ENCODE measurements at places on chromosomes 1 and 21. TPM values are rescaled to one million over a fixed set of nuclear protein-coding genes. Genes with fewer than 3 reads are reported as not detected.
A peak's percentile ranks its signal among the peaks of the same experiment; 100 is the strongest.

GRCh38 chr1:245888809-245889208, 618.3 kb downstream of the SMYD3 start:
- no peak overlapping the region for H3K4me3 ChIP-seq
- H3K4me1 ChIP-seq = no peaks in the 10 kb centered on the region
- no peaks in the 10 kb centered on the region for H3K27me3 ChIP-seq
- no peaks in the 10 kb centered on the region for H3K36me3 ChIP-seq
- H3K27ac ChIP-seq = no peak overlapping the region

Gene CELA2B
- total RNA-seq = not detected

Gene DPYD
- 22.9 TPM for total RNA-seq

- H3K4me3 ChIP-seq = no peak overlapping the region
- no peaks in the 10 kb centered on the region for H3K27me3 ChIP-seq
- no peak overlapping the region for H3K27ac ChIP-seq
Observed at GRCh38 chr1:34113362-34113761, 51.7 kb downstream of the CSMD2 start.

- H3K4me3 ChIP-seq = no peak overlapping the region
- no peak overlapping the region for H3K27ac ChIP-seq
- H3K27me3 ChIP-seq = no peaks in the 10 kb centered on the region
- no peak for DNase-seq
- H3K4me1 ChIP-seq = no peaks in the 10 kb centered on the region
Observed at GRCh38 chr1:30134466-30135217, 588.7 kb downstream of the MATN1 start.

DNA sequence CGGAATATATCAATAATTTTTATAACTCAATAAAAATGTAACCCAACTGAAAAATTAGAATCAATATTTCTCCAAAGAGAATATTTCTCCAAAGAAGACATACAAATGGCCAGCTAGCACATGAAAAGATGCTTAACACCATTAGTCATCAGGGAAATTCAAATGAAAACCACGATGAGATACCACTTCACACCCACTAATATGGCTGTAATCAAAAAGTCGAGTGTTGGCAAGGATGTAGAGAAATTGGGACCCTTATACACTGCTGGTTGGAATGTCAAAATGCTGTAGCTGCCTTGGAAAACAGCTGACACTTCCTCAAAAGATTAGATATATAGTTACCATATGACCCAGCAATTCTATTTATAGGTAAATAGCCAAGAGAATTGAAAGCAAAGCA, 133.0 kb downstream of the GPR52 start:
- no peaks in the 10 kb centered on the region for H3K4me1 ChIP-seq
- DNase-seq = no peak
- H3K27me3 ChIP-seq = no peaks in the 10 kb centered on the region
- no peak overlapping the region for H3K4me3 ChIP-seq
- no peaks in the 10 kb centered on the region for H3K36me3 ChIP-seq
- H3K27ac ChIP-seq = no peak overlapping the region

DNA sequence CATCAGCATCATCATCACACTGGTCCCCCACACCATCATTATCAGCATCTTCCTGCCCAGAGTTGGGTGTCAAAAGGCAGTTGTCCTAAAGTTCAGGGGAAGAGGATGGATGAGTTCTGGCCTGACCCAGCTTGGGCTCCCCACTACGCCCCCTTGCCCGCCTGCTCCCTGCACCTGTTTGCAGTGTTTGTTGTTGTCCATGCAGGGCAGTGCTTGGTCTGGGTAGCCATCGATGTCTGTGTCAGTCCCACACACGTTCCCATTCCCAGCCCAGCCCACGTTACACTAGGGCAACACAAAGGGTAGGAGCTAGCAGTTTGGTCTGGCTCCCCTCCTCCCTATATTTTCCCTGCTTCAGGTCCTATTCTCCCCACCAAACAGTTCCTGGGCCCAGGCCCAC, 6.8 kb downstream of the THBS3 start:
- no peak for DNase-seq
- H3K4me1 ChIP-seq = no peaks in the 10 kb centered on the region
- no peak overlapping the region for H3K4me3 ChIP-seq

Gene CD247
- total RNA-seq = 3.7 TPM

DNA sequence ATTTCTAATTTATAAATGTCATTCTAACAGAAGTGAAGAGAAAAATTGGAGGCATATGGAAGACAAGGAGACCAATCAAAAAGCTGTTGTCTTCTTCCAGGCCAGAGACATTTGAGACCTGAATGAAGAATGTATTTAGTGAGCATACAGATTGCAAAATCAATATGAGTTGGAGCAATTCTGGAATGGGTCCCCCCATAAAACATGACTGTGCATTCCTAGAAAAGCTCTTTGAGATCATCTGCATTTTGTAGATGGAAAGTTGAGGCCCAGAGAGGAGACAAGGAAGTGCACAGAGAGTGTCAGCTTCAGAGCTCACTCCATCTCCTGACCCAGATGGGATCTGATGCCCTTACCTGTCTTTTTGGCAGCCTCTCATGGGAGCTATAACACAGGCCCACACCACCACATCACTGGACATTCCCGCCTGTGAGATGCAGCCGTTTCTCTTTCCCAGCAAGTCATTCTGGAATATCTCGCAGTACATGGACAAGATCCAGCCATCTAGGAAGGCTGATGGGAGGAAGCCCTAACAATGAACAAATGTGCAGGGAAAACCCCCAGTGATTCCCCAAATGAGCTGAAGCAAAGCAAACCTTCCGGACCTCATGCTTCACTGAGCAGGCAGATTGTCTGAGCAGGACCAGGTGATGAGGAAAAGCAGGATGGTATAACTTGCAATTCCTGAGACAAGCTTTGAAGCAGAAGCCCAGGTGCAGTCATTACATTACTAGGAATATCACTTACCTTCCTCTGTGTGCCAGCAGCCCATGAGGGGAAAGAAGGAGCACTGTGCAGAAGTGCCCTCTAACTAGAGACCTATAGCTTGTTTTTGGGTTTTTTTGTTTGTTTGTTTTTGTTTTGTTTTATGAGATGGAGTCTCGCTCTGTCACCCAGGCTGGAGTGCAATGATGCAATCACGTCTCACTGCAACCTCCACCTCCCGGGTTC, 445.6 kb downstream of the PLPP3 start:
- no peak for DNase-seq
- H3K4me1 ChIP-seq = no peaks in the 10 kb centered on the region
- H3K36me3 ChIP-seq = no peaks in the 10 kb centered on the region
- no peak overlapping the region for H3K4me3 ChIP-seq
- H3K27me3 ChIP-seq = no peaks in the 10 kb centered on the region
- H3K27ac ChIP-seq = no peak overlapping the region

Gene OR2L8
- total RNA-seq = not detected

- no peak for DNase-seq
- H3K27ac ChIP-seq = peak overlapping the region; percentile 88
- H3K27me3 ChIP-seq = no peaks in the 10 kb centered on the region
- peaks cover 26% of the 10 kb centered on the region for H3K4me1 ChIP-seq
Observed at GRCh38 chr1:201539561-201540431, 869 bp downstream of the NAV1 start.

GRCh38 chr1:107135463-107135862, 5.4 kb upstream of the NTNG1 start:
- H3K27ac ChIP-seq = no peak overlapping the region
- peaks cover under 1% of the 10 kb centered on the region for H3K27me3 ChIP-seq
- H3K4me3 ChIP-seq = no peak overlapping the region
- H3K36me3 ChIP-seq = no peaks in the 10 kb centered on the region
- DNase-seq = no peak
- H3K4me1 ChIP-seq = no peaks in the 10 kb centered on the region

DNA sequence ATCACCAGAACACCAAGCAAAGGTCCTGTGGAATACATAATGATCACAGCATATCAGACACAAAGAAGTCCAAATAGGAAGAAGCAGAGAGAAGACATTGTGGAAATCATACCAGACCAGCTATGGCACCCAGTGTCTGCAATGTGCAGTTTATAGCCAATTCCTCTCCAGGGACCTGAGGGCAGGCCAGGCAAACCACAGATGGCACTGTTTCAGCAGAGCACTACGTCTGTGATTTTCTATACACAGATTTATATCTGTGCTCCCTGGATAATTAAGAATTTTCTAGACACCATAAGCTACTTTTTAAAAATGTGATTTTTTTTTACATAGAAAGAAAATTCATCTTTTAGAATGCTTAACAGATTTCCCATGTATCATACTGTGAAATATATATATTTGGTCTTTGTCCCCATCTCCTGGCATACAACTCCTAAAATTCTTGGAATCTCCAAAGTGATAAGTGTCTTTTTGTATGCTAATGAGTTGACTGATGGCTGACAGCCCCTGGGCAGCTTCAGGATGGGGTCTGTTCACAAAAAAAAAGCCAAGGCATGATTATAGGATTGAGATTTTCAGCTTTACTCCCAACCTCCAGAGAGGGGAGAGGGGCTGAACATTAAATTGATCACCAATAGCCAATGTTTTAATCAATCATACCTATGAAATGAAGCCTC, 498.1 kb downstream of the SIPA1L2 start:
- no peaks in the 10 kb centered on the region for H3K4me1 ChIP-seq
- H3K27me3 ChIP-seq = no peaks in the 10 kb centered on the region
- no peak for DNase-seq

- peak overlapping the region; percentile 94 for H3K4me3 ChIP-seq
- no peaks in the 10 kb centered on the region for H3K27me3 ChIP-seq
- DNase-seq = no peak
- H3K4me1 ChIP-seq = no peaks in the 10 kb centered on the region
- peak overlapping the region; percentile 65 for H3K27ac ChIP-seq
- H3K36me3 ChIP-seq = no peaks in the 10 kb centered on the region
Observed at GRCh38 chr1:56645677-56646305, 677 bp downstream of the PRKAA2 start.

DNA sequence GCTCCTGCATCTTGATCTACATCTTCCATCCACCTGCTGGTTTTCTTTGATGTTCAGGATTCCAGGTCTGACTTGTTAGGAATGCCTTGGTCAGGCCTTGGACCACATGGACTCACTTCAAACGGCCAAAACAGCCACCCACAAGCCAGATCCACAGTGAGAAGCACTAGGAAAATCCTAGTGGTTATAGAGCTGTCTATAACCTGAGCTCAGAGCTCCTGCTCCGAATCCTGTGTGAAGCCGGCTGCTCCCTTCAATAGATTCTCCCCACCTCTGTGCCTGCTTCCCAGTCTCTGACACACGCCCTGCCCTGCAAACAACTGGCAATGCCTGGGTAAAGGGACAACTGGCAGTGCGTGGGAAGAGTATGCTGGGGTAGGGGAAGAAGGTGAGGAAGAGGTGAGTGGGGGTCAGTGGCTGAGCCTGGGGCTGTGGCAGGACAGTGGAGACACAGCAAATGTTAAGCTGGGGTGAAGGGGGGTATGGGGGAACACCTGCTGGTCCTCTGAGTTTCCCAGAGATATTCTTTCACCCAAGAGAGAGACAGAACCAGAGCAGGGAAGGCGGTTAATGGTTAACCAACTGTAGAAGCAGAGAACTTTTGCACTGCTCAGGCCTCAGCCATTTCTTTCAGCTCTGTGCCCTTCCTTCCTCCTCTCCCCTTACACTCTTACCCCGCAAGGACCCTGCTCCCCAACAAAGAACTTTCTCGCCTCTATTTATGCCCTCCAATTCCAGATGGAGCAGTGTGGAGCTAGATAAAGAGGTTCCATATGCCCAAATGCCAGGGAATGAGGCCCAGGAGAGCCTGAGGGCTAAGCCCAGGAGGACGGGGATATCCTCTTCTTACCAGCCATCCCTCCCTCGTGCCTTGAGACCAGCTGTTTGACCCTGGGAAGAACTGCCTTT, 4.5 kb downstream of the PLXNA2 start:
- no peaks in the 10 kb centered on the region for H3K27me3 ChIP-seq
- DNase-seq = peak; percentile 62
- H3K4me1 ChIP-seq = peaks cover 22% of the 10 kb centered on the region
- H3K36me3 ChIP-seq = no peaks in the 10 kb centered on the region
- H3K27ac ChIP-seq = no peak overlapping the region

Gene AJAP1
- 6.9 TPM for total RNA-seq

Gene RGS4
- 57.5 TPM for total RNA-seq

DNA sequence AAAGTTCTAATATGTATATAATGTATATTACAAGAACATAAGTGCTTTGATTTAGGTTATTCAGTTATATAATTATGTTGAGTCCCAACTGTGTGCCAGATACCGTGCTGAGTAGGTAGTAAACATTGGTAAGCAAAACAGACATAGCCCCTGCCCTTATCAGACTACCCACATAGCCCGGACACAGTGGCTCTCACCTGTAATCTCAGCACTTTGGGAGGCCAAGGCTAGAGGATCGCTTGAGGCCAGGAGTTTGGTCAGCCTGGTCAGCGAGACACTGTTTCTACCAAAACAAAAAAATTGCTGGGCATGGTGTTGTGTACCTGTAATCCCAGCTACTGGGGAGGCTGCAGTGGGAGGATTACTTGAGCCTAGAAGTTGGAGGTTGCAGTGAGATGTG, 30.7 kb downstream of the RNF11 start:
- H3K27me3 ChIP-seq = no peaks in the 10 kb centered on the region
- no peak for DNase-seq
- no peaks in the 10 kb centered on the region for H3K36me3 ChIP-seq
- H3K27ac ChIP-seq = peak overlapping the region; percentile 70

Gene ADCY10
- total RNA-seq = 1.9 TPM

GRCh38 chr1:202745323-202745888, 35.2 kb upstream of the SYT2 start:
- H3K4me3 ChIP-seq = no peak overlapping the region
- no peak overlapping the region for H3K27ac ChIP-seq
- no peak for DNase-seq
- no peaks in the 10 kb centered on the region for H3K4me1 ChIP-seq

DNA sequence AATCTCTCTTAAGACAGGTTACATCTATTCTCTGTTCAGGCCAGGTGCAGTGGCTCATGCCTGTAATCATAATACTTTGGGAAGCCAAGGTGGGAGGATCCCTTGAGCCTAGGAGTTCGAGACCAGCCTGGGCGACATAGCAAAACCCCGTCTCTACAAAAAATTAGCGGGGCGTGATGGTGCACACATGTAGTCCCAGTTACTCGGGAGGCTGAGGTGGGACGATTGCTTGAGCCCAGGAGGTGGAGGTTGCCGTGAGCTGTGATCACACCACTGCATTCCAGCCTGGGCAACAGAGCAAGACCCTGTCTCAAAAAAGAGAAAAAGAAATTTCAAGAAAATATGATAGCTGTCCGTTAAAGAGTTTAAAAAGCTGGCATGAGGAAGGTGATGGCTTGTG, 43.0 kb downstream of the UBE4B start:
- H3K36me3 ChIP-seq = no peaks in the 10 kb centered on the region
- H3K4me1 ChIP-seq = peaks cover 14% of the 10 kb centered on the region
- H3K4me3 ChIP-seq = no peak overlapping the region
- DNase-seq = no peak

Data from ascending aorta (tissue), 2 donors.